ENCODE measurements at places on chromosomes 6 and 20. TPM values are rescaled to one million over a fixed set of nuclear protein-coding genes. Genes with fewer than 3 reads are reported as not detected.
A peak's percentile ranks its signal among the peaks of the same experiment; 100 is the strongest.

Gene SRMS
- not detected for total RNA-seq

Gene SLC17A5
- total RNA-seq, result 10.0 TPM

Gene PRL
- not detected for total RNA-seq

Gene IL17F
- not detected for total RNA-seq

Gene TNFRSF6B
- total RNA-seq, result 0.40 TPM

Gene LHFPL5
- total RNA-seq, result not detected

Gene TFEB
- 8.9 TPM for total RNA-seq

Gene EYA2
- total RNA-seq, result 1.6 TPM

Gene KCNQ5
- total RNA-seq, result not detected

Gene RHAG
- total RNA-seq, result 0.38 TPM

Gene MRAP2
- 0.13 TPM for total RNA-seq

Gene IRF4
- 1.7 TPM for total RNA-seq

DNA sequence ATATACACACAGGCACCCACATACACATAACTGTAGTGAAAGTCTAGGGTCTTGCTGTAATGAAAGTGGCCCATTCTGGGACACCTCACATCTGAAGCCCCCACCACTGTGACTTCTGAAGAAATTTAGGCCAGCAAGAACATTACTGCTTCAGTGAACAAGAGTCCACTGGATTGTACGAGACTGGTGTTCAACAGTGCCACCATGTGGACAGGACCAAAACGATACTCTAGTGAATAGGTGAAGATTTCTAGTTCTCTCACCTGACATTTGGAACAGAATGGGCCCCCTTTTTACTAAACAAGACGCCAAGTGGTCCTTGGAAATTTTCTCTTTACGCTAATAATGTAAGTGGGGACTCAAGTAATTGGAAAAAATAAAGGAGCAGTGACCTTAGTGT is 156.9 kb downstream of the MAFB start:
- no peak for DNase-seq

- DNase-seq, result no peak
Measured at GRCh38 chr6:39054577-39055142, 6.1 kb downstream of the GLP1R start.

GRCh38 chr20:4985658-4986057 is 15.7 kb downstream of the SLC23A2 start:
- no peak for DNase-seq

DNA sequence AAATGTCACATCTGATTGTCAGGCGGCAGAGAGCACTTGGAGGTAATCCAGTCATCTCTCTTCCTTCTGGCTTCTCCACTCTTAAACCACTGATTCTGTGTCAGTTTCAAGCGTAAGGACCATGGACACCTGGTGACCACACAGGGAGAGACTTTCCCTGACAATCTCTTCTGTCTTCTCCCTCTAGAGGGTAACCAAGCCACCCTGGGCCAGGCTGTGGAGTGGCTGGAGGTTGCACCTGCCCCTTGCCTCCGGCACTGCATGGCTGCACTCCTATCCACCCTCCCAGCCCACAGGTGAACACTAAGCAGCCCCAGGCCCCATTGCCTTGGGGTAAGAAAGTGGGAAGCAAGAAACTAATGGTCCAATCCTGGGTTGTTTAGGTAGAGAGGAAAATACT is 78.7 kb downstream of the BFSP1 start:
- DNase-seq, result no peak

GRCh38 chr6:104941729-104942091 is 15.2 kb upstream of the LIN28B start:
- DNase-seq, result no peak

- DNase-seq, result no peak
Measured at GRCh38 chr6:28137505-28137981, 4.1 kb upstream of the ZKSCAN8 start.

GRCh38 chr20:57372581-57373350 is 18.4 kb upstream of the RBM38 start:
- DNase-seq, result no peak

DNA sequence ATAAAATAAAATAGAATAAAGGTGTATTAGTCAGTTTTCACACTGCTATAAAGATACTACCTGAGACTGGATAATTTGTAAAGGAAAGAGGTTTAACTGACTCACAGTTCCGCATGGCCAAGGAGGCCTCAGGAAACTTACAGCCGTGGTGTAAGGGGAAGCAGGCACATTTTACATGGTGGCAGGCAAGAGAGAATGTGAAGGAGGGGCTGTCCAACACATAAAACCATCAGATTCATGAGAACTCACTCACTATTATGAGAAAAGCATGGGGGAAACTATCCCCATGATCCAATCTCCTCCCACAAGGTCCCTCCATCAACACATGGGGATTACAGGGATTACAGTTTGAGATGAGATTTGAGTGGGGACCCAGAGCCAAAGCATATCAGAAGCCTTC is 41.1 kb upstream of the BCAS1 start:
- DNase-seq, result no peak

GRCh38 chr6:118284736-118285360 is 263.2 kb upstream of the PLN start:
- DNase-seq, result no peak

DNA sequence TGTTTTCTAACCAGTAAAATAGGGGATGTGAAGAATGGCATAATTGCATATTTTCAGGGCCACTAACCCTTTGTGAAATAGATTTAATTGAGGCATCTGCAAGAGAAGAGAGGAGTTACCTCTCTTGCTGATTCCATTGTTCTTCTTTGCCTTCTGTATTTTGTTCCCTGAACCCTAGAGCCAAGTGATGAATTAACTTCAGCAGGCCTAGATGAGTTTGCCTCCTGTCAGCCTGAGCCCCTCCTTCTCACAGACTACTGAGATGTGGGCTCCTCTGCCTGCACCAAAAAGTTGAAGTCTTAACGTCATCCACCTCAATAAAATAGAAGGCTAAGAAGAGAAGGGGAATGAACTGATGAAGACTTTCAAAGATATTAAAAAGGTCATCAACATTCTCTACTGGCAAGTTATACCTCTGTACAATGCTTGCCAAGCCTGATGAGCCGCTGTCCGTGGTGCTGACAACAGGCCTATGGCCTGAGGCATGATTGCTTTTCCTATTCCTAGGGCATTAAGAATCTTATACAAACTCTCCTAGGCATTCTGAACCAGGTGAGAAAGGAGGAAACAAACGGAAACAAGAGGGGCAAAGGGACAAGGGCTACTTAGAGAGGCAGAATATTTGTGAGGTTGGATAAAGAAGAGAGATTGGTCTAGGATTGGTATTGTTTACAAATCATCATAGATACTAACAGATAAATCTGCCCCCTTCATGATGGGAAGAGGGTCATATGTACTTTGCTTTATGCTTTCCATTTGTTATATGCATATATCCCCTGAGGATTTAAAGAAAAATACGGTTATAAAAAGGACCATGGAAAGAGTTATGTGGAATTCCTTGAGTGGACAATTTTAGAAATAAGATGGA is 46.8 kb downstream of the CD24 start:
- peak; percentile 48 for DNase-seq

GRCh38 chr6:158457616-158458278 is 102.1 kb upstream of the TMEM181 start:
- no peak for DNase-seq

- DNase-seq, result no peak
Measured at GRCh38 chr6:158411998-158412397, 99.7 kb downstream of the TULP4 start.

DNA sequence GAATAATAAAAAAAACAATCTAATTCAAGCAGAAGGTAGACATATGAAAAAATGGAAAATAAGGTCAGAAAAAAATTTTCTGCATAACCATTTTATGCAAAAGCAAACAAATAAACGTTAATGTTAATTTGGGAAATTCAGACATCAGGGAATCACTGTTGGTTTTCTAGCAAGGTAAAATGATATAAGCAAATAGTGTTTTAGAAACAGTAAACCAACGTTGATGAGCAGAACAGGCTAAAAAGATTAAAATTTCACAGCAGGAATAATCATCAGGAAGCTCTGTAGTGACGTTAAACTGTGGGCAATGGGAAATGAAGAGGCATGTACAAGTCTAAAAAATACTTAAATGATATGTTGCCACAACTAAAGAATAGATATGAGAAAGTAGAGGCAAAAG is 54.5 kb upstream of the HMGCLL1 start:
- no peak for DNase-seq

DNA sequence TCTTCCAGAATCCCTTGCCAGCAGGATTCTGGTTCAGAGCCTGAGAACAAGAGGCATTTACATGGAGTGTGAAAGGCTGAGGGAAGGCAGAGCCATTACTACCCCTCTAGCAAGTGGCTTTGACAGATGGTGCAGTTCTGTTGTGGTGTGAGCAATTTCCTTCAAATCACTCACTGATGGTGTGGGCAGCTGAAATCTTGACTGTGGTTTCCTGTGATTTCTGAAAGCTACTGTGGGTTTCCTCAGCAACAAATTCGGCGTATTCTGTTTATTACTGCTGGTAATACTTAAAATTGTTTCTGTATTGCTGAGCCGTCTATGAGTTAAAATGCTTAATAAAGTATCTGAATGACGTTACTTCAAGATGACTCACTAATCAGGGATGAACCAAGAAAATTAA is 181.5 kb upstream of the TCF21 start:
- DNase-seq, result no peak

- DNase-seq, result no peak
Measured at GRCh38 chr20:56616716-56617115, 12.4 kb upstream of the TFAP2C start.

DNA sequence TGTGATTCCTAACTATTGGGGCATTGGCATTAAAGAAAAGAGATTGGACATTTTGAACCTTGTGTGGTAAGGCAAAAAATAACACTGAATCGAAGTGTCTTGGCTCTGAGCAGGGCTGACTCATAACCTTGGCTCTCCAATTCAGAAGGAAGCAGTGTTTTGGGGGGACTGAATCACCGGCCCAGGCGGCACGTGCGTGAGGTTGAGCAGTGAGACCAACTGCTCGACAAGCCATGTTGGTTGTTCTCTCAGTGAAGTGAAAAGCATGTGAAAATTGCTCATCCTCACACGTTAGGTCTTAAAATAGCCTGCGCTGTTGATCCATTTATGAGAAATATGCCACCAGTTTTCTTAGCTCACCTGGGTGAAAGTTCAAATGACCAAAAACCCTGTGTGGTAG is 137.8 kb upstream of the SPACA1 start:
- no peak for DNase-seq

DNA sequence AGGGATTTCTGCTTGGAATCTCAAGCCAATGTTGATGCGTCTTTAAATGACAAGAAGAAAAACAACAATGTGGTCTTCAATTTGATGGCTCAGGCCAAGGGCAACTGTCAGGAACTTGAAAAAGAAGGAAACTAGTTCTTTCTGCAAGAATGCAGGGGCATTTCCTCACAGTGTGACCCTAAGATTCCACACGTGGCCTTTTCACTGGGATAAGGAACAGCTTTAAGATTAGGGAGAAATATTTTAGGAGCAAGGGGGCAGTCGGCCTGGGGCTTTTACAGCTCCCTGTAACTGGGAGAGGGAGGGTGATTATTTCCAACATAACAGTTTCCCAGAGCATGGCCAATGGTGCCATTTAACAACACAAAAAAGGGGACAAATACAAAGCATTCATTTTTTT is 39.4 kb upstream of the MRPS10 start:
- DNase-seq, result no peak

DNA sequence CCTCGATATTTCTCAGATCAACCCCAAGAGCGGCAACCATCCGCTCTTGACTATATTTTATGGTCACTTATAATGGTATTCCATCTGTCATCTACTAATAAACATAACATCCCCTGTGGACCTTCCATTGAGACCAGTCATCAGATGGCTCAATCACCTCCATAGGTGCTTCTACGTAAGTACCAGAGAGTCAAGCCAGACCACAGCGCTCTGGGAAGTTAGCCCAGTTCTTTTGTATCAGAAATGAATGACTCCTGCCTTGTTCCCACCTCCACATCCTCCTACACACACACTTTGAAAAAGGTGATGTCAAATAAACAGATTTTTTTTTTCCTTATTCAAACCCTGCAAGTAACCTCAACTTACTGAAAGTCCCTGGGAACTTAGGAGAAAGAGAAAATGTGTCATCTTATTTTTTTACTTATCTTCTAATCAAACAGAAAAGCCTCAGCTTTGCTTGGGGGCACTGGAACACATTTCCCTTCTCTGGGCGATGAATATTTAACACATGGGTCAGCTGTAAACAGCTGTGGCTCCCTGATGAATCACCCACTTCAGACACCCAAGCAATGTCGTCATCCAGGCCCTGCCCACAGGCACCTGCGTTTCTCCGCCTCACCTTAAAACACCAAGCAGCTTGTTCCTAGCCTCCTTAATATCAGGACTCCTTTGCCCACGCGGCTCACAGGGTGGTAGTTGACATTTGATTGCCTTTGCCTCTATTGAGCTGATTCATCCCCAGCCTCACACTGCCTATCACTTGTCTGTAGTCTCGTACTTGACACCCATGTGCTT is 121.4 kb upstream of the LY86 start:
- no peak for DNase-seq

DNA sequence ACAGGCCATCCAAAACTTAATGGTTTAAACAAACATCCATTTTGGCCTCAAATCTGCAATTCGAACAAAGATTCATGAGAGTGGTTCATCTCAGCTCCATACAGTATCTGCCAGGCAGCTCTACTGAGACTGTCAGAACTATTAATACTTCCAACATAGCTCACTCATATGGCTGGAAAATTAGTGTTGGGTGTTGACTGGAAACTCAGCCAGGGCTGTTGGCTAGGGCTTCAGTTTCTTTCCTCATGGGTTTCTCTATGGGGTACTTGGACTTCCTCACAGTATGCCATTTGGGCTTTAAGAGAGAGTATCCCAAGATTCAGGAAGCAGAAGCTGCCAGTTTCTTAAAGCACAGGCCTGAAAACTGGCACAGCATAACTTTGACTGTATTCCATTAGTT is 240.3 kb downstream of the TPBG start:
- DNase-seq, result no peak

- DNase-seq, result no peak
Measured at GRCh38 chr6:56407883-56408410, 160.6 kb upstream of the COL21A1 start.

- no peak for DNase-seq
Measured at GRCh38 chr20:20549267-20549612, 163.2 kb downstream of the RALGAPA2 start.

- no peak for DNase-seq
Measured at GRCh38 chr20:2469991-2470422, 582 bp downstream of the SNRPB start.

DNA sequence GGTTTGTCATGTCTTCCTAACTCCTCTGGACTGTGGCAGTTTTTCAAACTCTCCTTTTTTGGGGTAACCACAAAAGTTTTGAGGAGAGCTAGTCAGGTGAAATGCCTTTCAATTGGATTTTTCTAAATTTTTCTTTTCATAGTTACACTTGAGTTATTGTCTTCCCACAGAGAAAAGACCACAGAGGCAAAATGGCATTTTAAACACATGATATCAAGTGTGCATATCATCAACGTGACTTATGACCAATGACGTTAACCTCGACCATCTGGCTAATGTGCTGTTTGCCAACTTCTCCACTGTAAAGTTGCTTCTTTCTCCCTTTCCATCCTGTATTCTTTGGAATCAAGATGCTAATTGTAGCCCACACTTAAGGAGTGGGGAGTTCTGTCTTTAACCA is 41.3 kb upstream of the SNAP25 start:
- no peak for DNase-seq

All from left lobe of liver (tissue), 2 donors.